Skin of body (tissue), 3 donors: ENCODE measurements at places on chromosomes 7 and 10. TPM values are rescaled to one million over a fixed set of nuclear protein-coding genes. Genes with fewer than 3 reads are reported as not detected.

DNA sequence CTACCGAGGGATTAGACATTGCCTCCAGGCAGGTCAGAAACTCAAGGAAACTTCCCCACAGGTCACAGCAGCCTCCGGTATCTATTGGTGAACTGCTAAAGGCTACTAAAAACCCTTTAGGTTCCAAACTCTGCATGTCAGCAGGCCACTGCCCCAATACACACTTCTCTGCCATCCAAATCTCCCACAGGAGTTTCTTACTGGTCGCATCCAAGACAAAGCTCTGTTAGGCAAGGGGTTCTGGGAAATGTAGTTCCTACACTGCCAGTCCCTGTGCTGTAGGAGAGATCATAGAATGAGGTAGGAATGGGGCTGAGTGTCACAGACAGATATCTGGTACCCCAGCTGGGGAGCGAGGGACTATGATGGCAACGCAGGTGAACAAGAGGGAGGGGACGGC lies 757.0 kb upstream of the C7orf33 start:
- no peak for DNase-seq

DNA sequence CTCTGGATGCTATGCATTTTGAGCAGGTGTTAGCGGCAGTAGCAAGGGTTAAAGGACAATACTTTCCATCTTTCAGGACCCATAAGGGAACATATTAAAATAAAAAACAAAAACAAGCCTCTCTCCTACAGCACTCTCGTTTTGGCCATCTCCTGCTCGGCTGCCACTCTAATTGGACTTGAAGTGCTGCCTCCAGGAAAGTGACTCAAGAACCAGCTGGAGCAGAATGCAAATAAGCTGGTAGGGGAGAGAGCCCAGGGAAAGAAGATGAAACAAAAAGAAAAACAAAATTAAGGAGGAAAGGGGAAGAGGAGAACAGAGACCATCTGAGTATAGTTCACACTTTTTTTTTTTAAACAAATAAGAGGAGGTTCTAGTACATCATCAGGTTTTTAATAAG lies 65.6 kb downstream of the HBP1 start:
- no peak for DNase-seq

DNA sequence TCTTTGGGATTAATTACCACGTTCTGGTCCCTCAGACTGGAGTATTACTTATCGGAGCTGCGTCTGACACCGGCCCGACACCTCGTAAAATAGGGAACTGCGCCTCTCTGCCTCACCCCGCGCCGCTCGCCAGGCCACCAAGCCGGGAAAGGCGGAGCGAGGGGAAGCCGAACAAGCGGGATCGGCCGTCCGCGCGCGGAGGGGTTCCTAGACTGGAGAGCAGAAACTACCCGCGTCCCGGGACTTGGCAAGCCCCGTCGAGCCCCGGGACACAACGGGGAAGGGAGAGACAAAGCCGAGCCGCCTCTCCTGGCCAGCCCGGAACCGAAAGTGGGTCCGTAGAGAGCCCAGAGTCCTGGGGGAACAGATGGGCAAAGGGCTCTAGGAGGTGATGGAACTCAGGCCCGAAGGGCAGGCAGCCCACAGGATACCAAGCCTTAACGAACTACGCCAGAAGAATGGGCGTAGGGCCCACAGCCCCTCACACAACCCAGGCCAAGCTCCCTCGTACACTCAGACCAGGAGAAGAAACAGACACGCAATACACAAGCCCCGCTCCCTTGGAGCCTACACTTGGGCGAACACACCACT lies 6.5 kb downstream of the LBX1 start:
- DNase-seq, result no peak

DNA sequence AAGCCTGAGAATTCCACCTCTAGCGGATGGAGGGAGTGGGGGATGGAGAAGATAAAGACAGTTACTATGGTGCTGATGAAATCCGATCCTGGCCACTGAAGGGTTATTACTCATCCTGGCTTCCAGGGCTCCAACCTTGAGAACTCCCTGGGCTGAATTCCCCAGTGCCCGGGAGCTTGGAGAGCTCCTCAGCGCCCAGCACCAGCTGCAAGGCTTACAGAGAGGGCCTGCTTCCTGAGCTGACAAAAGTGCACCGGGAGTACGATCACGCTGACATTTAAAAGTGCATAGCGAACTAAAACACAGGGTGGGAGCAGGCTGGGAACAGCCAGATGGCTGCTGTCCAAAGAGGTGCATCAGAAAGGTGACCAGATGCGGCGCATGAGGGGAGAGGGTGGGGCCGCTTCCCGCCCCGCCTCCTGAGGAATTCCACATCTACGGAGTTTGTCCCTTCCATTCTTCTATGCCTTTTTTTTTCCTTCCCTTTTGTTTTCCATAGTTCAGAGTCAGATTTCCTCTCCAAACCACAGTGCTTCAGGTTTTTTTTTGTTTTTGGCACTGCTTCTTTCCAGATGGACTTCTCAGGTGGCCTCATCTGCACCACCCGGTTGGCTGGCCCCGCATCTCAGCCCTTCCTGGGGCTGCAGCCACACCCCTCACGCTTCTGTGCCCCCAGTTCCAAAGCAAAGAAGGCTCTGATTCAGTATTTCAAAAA lies 62.4 kb upstream of the MKRN1 start:
- peak; percentile 69 for DNase-seq

DNA sequence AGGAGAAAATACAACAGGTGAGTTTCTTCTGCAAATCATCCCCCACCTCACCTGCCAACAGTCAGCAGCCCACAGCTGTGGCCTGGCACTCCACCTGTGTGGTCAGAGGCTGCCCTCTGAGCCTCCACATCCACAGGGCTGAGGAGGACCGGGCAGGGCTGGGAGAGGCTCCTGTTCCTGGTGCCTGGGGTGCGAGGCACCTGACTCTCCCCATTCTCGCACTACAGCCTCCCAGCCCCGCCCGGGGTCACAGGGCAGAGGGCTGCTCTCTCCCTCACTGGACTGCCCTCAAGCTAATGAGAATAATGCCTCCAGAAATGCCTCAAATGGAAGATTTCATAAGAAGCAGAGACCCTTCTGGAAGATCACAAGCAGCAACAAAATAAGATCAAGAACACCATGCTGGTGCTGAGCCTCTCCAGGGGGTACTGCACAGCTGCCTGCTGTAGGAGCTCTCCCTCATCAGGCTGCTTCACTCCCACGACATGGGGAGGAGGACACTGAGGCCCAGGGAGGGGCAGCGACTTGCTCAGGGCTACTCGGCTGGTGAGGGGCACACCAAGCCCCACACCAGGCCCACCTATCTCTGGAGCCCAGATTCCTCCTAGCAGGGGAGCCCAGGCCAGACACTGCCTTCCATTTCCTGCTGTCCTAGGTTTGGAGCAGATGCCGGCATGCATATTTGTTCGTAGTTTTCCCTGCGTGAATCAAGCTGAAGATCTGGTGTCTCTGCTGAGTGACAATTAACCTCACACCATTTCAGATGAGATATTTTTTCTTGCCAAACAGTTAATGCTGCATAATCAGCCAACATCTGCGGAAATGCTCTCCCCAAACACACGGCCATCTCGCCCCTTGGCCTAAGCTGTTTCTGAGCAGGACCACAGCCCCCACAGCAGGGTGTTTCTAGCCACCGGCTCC lies 76.5 kb downstream of the FAM53B start:
- no peak for DNase-seq

- no peak for DNase-seq
Measured at GRCh38 chr7:106573125-106573663, 87.8 kb downstream of the CCDC71L start.

GRCh38 chr10:35611750-35612149 lies 6.6 kb downstream of the GJD4 start:
- DNase-seq, result no peak

DNA sequence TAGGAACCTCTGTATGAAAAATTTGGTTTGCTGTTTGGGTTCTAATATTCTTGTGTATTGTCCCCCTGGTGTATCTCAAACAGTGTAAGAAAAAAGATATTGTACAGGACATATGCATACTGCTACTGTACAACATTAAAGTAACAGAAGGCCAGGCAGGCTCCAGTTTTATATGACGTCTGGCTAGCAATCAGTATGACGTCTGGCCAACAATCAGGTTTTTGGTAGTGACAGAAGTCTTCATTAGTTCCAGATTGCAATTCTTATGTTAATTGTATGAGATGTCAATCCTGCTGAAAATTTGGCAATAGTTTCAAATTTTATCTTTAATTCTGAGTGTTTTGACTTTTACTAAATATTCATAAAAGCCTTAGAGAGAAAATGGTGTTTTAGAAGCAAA lies 67.9 kb upstream of the KCND2 start:
- DNase-seq, result no peak

DNA sequence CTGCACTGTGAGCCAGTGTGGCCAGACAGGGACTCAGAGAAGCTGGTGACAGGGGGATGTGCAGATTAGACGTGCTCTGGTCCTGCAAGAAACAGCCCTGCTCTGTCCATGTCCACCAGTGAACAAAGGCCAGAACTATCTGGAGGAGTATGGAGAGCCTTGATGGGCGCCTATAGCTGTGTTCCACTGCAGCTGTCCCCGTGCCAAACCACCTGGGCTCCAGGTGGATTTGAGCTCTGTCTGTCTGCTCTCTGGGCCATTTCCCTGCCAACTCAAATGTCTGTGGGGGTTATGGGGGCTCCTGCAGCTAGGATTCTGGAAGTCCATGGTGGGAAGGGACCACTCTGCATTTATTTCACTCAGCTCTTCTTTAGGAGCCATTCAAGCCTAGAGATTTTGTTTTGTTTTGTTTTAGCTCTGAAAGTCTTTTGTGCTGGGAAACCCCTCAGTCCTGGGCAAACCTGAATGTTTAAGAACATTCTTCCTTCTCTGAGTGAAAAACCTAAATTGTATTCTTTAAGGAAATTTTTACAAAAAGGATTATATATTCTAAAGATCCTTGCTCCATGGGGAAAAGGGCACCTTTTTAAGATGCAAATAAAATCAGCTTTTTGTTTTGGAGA lies 1039.5 kb upstream of the SORCS1 start:
- DNase-seq, result no peak

The MSS51 gene
- 9.1 TPM for total RNA-seq

The ZNF503 gene
- total RNA-seq, result 5.6 TPM
